Activated T-cell treated with anti-CD3 and anti-CD28 coated beads, Interleukin-2, amount 50 U/mL, for 72 hours (primary cell): ENCODE measurements at places on chromosomes 4 and X. TPM values are rescaled to one million over a fixed set of nuclear protein-coding genes. Genes with fewer than 3 reads are reported as not detected.

- DNase-seq = no peak
Observed at GRCh38 chr4:145044341-145044740, 53.7 kb downstream of the ANAPC10 start.

- no peak for DNase-seq
Observed at GRCh38 chr4:172356016-172356415, 542.8 kb downstream of the GALNTL6 start.

The OTUD6A gene
- total RNA-seq = not detected

- DNase-seq = no peak
Observed at GRCh38 chr4:5928274-5928673, 35.4 kb upstream of the CRMP1 start.

The SSX3 gene
- not detected for total RNA-seq
